ENCODE measurements at places on chromosomes 6 and 20.
A peak's percentile ranks its signal among the peaks of the same experiment; 100 is the strongest.

DNA sequence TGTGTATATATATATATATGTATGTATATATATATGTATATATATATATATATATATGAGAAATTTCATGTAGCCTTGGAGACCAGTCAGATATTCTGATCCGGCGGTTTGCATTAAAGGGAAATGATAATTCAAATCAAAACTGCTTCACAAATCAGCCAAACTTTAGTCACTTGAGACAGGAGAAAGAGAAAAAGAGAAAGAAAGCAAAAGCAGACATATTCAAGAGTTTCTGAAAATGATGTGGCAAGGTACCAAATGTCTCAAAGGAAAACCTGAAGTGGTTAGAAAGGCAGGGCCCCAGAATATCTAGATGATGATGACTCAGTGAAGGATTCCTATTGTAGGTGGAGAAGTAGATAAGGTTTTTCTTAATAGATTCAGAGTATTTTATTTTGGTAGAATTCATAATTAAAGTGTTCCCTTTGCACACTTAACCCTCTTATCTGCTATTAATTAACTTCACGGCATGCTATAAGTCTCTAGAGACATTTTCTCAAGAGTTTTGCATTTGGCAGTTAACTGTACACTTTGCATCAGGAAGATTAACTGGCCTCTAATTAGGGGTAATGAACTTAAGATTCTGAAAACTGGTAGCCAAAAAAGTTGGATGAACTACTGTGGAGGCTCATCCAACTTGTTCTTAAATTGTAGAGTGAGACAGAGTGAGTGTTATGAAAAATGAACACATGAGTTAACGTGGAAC, 50.1 kb upstream of the ASF1A start:
- no peak for DNase-seq

DNA sequence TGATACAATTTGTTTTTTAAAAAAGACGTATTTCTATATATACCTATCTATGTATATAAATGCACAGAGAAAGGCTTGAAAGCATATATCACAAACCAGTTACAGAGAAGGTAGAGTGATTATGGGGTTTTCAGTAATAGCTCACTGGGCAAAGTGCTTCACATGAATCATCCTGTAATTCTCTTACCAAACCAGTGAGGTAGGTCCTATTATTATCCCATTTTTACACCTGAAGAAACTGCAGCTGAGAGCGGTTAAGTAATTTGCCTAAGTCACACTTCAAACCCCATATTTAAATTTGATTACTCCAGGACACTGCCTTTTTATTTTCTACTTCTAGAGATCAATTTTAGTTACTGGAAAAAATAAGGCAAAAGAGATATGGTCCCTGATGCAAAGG, 4.4 kb downstream of the GSS start:
- DNase-seq: no peak

DNA sequence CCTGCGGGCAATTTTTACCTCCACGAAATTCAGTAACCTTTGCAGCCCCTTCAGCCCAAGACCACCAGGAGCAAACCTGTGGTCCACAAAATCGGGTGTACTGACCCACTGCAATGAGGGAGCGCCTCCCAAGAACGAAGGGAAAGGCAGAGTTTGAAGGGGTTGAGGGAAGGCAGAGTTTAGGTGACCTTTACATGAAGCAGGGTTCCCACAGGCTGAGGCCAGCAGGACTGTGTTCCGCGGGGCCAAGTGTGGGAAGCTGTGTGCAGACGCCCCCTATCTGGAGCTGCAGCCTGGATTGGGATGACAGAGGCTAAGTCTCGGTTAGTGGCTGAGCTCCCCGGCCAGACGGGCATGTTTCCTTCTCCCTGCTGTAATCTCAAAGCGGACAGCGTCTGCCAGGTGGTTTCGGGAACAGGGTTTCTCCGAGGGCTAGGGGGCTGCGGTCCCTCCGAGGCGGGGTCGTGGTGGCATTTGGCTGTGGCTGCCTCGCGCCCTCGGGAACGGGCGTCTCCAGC, 826 bp upstream of the PYGB start:
- DNase-seq: peak; percentile 41

- DNase-seq: no peak
These were observed 79.6 kb downstream of the PHACTR2 start for GRCh38 chr6:143757346-143757832.

GRCh38 chr20:10708351-10709185, 34.8 kb upstream of the JAG1 start:
- no peak for DNase-seq

Data from NCI-H1694 treated with DMSO at 0.1 percent for 48 hours (cell line).